Motor neuron (in vitro differentiated cells): ENCODE measurements at places on chromosomes 4 and X.

DNA sequence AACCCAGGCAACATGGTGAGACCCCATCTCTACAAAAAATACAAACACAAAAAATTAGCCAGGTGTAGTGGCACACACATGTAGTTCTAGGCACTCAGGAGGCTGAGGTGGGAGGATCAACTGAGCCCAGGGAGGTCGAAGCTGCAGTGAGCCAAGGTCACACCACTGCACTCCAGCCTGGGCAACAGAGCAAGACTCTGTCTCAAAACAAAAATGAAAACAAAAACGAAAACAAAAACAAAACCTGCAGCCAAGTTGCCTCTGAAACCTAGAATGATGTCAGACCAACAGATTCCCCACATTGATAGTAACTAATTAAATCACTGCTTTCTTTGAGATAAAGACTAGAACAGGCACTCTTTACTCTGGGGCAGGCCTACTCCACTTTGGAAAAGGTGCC lies 104.5 kb downstream of the AMELX start:
- ATAC-seq, result no peak

GRCh38 chr4:158529505-158529904 lies 7.8 kb downstream of the RXFP1 start:
- no peak for ATAC-seq

DNA sequence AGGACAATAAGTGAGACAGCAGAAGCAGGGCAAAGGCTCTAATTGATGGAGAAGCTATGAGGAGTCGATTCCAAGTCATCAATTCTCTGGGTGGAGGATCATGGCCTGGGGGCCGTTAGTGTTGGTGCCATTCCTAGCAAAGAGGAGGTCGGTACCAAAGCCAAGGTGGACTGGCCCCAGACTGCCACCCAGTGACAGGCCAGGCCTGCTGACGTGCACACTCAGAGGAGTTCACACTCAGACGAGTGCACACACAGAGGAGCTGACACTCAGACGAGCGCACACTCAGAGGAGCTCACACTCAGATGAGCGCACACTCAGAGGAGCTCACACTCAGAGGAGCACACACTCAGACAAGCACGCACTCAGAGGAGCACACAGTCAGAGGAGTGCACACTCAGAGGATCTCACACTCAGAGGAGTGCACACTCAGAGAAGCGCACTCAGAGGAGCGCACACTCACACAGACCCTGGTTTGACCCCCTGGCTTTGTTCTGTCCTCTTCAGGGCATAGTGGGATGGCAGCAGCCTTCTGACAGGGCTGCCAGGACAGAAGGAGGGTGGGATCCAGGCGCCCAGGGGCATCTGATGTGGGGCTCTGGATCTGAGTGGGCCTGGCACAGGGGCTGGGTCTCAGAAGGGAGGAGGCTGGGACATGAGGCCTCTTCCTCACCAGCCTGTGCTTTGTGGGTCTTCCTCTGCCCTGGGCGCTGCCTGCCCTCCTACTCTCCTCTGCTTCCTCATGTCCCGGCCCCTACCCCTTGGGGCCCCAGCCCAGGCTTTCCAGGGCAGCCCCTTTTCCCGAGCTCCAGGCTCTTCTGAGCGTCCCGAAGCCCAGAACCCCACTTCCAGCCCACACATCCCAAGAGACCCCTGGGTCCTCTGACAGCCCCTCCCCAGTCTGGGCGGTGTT lies 41.7 kb upstream of the NKX1-1 start:
- no peak for ATAC-seq

- ATAC-seq, result peak; percentile 98
Measured at GRCh38 chr4:16897991-16898827, at the start of gene LDB2. TSS of gene LDB2 (minus strand) at chr4:16898645.

DNA sequence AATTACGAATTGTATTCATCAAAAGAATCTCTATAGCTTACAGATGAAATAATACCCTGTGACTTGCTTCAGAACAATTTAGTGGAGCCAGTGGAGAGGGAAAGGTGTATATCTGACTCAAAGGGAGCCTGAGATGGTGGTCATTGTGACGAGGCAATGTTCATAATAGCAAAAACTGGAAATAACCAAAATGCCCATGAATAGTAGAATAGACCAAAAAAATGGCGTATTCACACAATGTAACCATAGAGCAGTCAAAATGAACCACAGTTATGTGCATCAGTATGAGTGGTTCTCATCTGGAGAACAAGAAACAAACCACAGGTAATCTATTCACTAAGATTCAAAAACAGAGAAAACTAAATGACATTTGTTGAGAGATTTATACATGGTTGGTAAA lies 125.3 kb upstream of the CLNK start:
- no peak for ATAC-seq

- peak; percentile 42 for ATAC-seq
Measured at GRCh38 chrX:81120936-81121371, 80.8 kb downstream of the HMGN5 start.

DNA sequence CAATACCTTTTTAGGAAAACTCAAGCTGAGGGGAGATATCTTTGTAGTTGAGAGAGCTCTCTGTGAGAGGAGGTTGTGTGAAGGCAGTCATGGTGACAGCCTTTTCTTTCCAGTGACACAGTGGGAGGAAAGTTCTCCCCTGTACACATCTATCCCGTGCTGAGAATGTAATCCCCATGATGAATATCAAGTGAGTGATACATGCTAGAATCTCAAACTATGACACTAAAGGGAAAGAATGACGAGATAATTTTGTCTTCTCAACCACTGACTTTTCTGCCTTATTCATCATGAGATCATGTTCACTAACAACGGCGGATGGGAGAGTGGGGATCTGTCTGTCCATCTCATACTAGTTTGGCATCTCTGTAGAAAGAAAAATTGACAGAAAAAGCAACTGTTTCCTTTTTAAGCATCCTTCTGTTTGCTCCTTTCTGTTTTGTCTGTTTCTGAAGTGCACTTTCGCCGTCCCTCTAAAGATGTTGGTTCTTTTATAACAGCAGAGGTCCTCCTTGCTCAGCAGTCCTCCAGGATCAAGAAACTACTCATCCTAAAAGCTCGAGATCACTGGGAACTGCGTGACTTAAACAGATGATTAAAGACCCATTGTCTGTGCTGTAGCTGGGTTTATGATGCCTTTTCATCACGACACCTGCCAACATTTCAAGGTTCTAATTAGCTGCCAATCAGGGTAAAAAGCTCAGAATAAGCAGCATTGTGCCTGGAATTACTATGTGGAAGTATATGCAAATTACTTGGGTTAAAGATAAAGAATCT lies 137.6 kb downstream of the DCK start:
- no peak for ATAC-seq

- no peak for ATAC-seq
Measured at GRCh38 chr4:155891058-155891457, 12.4 kb upstream of the TDO2 start.

DNA sequence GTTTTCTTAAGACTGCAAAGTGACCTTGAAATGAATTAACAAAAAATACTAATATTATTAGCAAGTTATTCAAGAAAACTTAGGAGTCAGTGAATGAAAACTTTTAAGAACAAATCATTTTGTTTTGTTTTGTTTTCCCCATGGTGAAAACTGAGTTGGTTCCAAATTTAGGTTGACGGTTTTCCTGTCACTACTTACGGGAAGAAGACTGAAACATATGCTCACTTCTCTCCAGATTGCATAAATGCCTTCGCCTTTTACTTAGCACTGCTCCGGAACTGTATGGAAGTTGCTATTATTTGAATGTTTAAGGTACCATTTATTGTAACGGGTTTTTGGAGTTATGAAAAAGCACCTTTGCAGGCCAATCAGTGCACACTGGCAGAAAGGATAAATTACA lies 42.8 kb downstream of the DOCK11 start:
- no peak for ATAC-seq

- no peak for ATAC-seq
Measured at GRCh38 chrX:119424999-119425398, 25.9 kb downstream of the SLC25A43 start.

- no peak for ATAC-seq
Measured at GRCh38 chr4:158869001-158869400, 100.2 kb downstream of the FNIP2 start.

DNA sequence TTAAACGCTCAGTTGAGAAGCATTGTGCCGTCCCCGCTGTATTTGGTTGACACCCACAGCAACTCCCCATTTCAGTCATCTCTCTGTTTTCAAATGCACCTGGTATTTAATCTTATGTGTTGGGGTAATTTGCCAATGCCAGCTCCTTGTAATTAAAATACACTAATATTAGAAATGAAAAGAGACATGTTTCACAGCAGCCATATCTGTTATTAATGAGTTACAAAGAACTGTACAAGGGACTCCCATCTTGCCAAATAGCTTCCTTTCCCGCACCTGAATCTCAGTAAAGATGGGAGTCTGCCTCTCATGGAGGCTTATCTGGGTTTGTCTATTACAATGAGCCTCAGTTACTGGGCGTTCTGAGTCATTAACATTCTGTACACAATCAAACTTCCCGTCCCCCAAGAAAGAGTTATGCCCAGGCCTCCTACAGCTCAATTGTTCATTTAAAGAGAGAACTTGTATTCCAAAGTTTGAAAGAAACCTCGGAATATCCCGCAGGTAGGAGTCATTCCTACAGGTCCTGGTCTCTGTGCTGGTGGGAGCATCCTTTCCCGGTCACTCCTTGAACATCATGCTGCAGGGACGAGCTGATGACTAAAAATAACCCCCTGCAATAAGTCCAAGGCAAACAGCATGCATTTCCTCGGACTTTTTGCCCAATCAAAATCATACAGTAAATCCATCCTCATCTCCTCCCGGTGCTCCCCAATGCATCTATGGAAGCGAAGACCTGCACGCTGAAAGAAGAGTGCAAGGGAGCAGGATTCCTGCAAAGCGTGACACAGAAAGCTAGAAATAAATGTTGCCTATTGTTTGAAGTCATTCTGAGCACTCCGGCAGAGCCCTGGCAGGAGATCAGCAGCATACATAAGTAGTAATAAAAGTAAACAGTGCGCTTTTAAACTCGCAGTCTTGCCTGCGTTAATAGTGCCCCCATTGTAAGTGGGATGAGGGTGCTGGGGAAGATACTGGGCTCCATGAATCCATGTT lies 926 bp downstream of the NDP start:
- no peak for ATAC-seq

DNA sequence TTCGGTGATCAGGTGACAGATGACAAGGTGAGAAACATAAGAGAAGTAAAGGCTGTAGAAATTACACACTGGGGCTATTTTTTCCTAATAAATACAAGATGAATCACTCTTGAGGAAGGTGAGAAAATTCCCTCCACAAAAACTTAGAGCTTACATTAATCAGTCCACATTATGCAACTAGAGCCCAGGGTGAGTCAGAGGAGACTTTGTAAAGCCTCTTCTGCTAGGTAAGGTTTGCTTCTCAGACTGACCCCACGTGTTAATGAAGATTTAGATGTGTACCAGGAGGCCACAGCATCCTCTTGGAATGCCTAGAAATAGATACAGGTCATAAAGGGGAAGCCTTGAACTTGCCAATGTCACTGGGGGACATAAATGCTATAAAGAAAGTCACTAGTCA lies 396.0 kb upstream of the SMIM31 start:
- ATAC-seq, result peak; percentile 36

DNA sequence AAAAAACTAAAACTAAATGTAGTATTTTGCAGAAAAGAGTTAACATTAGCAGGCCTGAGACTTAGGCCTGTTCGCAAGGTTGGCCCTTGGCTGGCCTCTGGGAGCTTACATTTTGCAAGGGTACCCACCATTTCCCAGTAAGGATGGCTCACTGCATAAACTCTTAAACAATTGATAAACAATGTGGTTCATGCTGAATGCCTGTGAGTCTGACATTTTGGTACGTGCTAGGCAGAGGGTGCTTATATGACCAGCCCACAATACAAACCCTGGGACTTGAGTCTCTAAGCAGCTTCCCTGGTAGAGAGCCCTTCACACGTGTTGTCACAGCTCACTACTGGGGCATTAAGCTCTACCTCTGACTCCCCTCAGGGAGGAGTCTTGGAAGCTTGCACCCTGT lies 7.4 kb downstream of the PRPS2 start:
- no peak for ATAC-seq

GRCh38 chrX:68175562-68175961 lies 257.7 kb downstream of the OPHN1 start:
- ATAC-seq, result no peak

DNA sequence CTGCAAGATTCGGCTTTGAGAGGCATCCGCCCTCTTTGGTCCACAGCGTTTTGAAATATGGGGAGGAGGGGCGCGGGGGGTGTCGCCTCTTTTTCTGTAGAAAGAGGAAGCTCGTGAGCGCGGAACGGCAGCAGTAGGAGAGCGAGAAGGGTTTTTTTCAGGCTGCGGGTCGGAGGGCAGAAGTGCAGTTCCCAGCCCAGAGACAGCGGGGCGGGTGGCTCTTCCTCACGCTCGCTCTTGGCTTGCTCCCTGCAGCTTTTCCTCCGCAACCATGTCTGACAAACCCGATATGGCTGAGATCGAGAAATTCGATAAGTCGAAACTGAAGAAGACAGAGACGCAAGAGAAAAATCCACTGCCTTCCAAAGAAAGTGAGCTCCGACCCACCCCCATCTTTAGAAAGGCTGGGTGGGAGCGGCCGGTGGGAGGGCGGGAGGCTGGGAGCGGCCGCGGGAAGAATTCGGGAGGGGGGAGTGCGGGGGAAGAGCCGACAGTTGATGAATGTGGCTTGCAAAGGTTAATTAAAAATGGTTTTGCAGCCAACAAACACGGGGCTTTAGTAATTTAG lies 1.2 kb downstream of the TMSB4X start:
- peak; percentile 34 for ATAC-seq

GRCh38 chr4:71549516-71550160 lies 210.8 kb downstream of the SLC4A4 start:
- no peak for ATAC-seq

DNA sequence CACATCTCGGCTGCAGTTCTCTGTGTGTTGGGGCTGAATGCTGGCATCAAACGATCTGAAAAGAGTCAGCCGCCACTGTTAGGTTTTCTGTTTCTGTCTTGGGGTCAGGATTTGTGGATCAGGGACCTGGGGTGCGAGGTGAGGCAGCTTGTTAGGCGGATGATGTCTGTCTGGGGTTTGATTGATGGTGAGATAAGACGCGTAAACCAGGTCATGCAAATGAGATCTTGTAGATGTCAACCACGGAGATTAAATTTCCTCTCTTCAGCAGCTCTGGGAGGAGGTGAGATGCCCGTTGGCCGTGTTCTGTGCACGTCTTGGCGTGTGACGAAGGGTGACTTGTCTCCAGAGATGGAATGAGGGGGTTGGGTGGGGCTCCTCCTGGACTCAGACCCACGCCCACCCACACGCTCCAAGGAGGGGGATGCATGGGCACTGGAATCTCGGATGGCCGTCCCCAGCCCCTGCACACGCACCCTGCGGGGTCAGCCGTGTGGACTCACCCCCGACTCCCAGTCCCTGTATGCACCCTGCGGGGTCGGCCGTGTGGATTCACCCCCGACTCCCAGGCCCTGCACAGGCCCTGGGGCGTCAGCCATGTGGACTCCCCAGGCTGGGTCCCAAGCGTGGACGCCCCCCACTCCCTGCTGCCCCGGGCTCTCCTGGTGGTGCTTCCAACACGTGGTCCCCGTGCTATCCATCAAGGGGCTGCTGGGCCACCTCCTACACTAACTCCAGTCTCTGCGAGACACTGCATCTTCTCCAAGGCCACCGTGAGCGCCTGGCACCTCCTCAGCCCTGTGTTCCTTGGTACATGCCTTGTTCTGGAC lies 16.0 kb upstream of the UVSSA start:
- peak; percentile 23 for ATAC-seq

GRCh38 chr4:1250527-1250812 lies 1.5 kb upstream of the CTBP1 start:
- ATAC-seq, result no peak
